ENCODE measurements at places on chromosomes 2 and 18.

DNA sequence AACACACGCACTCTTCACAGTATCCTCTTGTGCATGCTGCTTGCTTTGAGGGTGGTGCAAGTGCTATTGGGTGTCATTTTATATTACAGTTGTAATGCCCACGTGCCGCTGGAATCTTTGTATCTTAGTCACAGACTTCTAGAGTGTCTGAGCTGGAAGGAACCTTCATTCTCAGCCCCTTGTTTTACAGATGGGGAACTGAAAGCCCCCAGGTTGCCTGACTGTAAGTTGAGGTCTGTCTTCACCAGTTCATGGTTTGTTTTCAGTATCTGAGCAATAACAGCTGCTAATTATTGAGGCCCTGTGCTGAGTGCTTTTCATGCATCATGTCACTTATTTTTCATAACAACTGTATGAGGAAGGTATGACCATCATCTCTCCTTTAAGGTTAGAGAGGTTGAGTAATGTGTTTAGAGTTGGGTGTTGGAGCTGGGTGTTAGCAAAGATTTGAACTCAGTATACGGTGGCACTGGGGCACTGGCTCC is 77.0 kb downstream of the PRKCE start:
- DNase-seq: no peak

GRCh38 chr18:65352186-65352585 is 398.6 kb upstream of the CDH7 start:
- no peak for DNase-seq

DNA sequence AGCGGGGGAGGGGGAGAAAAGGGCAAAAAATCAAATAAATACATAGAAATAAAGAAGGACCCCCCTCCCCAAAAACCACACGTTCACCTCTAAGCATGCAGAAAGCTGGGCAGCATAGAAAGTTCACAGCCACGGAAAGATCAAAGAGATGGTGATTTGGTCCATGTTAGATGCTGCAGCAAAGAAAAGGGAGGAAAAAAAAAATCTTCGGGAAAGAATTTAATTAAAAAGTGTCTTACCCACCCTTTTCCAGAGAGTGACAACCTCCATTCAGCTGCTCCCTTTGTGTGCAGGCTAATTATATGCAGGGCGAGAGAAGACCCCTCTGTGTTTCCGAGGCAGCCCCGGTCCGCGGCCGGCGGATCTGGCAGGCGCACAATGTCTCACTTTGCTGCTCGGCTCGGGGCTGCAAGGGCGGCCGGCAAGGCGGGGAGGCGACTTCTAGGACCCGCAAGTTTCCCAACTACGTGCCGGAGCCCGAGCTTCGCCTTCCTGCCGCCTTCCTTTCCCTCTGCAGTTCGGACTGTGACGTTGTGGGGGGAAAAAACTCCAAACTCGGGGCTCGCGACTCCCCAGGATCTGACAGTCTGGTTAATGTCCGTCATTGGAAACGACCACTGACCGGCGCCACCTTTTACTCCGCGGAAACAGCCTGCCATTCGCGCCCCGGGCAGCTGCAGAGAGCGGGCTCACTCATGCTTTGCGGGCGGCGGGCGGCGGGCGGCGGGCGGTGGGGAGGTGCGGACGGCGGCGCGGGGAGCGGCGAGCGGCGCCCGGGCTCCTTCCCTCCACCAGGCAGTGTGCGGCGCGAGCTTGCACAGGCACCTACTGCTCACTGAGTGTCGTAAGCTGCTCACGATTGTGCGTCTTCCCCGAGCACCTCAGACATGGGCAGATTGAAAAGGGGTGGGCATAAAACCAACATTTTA is at the start of gene LRRTM1:
LRRTM1 (minus strand) TSS at position 844 of the 929 bp plus-strand sequence. CDS start 933 bp downstream, outside the sequence.
- peak; percentile 71 for DNase-seq

DNA sequence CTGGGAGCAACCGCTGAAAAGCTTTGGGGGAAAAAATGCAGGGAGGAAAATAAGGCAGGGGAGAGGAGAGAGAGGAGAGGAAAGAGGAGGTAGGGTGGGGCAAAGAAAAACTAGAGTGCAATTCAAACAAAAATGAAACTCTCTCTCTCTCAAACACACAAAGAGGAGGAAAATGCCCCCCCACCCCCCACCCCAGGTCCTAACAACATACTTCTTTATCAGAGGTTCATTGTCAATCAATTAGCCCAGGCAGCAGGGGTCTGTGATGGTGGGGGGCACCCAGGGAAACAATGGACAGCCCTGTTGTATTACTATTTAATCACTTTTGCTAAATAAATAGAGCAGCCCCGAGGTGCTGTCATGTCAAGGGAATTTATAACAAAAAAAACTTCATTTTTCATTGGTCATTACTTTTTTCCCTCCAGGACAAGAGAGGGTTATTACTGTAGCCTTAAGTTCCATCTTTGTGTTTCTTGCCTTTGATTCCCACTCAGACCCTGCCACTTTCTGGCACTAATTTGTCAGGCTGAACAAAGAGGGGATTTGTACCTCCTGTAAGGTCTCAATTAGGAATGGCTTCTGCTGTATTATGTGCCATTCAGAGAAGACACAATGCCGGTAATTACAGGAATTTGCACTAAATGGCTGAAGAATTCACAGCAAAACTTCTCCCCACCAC is 55.0 kb downstream of the PLEKHM3 start:
- no peak for DNase-seq

GRCh38 chr2:65130664-65131175 is 814 bp upstream of the RAB1A start:
- no peak for DNase-seq

DNA sequence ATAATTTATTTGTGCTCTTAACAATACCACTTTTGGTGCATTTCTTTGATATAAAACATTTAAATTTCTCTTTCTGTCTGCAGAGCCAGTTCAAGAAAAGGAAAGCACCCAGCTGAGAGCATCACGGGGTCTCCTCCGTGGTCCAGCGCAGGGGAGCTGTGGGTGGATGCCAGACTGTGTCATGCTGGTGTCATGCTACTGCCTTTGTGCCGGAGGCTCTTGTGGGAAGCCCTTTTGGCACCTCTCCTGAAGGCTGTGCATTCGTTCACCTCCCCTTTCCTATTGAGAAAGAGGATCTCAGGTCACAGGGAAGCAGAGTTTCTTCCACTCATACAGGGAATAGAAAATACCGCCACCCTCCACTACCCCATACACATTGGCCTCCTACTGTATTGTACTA is 450.4 kb downstream of the GALR1 start:
- no peak for DNase-seq

GRCh38 chr2:217691516-217691915 is 311.3 kb downstream of the TNS1 start:
- DNase-seq: no peak

- no peak for DNase-seq
Observed at GRCh38 chr2:218988164-218988563, 3.2 kb upstream of the FEV start.

DNA sequence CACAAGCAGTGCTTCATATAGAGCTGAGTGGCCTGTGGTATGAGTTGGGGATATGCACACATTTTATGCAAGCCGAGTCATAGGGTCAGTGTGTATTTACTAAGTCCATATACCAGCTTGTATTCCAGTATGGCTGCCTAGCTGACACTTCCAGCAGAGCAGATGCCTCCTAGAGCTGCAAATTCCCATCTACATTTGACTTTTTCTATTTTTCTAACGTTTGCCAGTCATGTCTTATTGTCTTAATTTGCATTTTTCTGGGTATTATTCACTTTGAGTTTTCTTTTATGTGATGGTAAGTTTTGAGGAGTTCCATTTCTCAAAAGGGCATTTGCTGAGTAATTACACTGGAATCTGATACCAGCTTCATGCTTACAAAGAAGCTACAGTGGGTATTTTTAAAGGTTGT is 334.5 kb upstream of the CDH2 start:
- no peak for DNase-seq

- DNase-seq: peak; percentile 89
Observed at GRCh38 chr2:48268671-48269070, 261.3 kb upstream of the STON1 start.

DNA sequence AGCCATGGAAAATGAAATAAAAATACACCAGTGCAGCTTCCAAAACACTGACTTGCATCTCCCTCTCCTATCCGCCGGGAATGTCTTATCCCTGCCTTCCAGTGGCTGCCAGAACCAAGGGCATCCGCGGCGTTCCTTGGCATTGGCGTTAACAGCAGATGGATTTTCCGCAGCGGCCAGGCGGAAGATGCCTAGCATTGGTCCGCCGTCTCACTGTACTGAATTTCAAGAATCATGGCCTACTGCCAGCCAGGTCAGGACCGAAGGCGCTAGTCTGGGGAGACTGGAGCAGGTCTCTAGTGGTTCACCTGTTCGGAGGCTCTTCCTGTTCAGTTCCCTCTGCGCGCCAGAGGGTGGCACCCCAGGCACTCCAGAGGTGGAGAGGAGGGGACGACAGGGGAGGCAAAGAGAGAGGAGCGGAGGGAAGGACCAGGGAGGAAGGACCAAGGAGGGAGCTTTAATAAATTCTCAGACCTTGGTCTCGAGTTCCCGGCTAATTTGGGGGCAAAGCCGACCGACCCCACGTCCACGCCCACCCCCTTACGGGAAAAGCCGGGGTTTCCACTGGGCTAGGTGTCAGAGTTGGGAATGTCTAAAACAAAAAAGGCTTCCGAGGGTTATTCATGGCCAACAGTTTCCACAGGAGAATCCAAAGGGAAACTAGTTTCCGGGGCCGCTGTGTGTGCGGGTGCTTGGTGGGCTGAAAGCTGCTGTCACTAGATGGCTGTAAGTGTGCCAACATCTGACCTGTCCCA is 3.7 kb upstream of the BCL2L11 start:
- peak; percentile 77 for DNase-seq

- DNase-seq: no peak
Observed at GRCh38 chr2:111100765-111101162, 19.9 kb upstream of the BCL2L11 start.

GRCh38 chr2:150141226-150142001 is 346.1 kb downstream of the RND3 start:
- DNase-seq: no peak

GRCh38 chr2:151096235-151096634 is 165.4 kb downstream of the RBM43 start:
- DNase-seq: no peak

- DNase-seq: no peak
Observed at GRCh38 chr2:100785626-100786296, 34.2 kb upstream of the NPAS2 start.

- DNase-seq: no peak
Observed at GRCh38 chr2:131584380-131584779, 56.7 kb downstream of the CCDC74A start.

- no peak for DNase-seq
Observed at GRCh38 chr2:6855860-6856547, 9.7 kb downstream of the CMPK2 start.

GRCh38 chr2:33521791-33522281 is 45.4 kb downstream of the RASGRP3 start:
- DNase-seq: no peak

DNA sequence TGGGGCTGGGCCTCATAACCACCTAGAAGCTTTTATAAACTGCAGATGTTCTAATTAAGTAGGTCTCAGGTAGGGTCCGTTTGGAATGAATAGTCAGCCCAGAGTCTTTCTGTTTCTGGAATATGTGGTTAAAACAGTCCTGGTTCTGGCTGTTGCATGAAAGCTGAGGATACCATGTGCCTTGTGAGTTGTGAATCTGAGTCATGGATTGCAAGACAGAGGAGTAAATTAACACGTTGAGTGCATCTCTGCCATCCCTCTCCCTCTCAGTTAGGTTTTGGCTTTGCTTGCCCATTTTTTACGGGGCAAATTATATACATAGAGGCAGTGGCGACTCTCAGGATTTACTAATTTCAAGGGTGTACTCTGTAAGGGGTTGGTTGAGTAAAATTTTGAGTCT is 59.1 kb downstream of the NCK2 start:
- DNase-seq: no peak

- DNase-seq: no peak
Observed at GRCh38 chr2:229407170-229407569, 136.1 kb upstream of the PID1 start.

GRCh38 chr2:112783187-112783714 is 1.0 kb downstream of the IL1A start:
- DNase-seq: no peak

DNA sequence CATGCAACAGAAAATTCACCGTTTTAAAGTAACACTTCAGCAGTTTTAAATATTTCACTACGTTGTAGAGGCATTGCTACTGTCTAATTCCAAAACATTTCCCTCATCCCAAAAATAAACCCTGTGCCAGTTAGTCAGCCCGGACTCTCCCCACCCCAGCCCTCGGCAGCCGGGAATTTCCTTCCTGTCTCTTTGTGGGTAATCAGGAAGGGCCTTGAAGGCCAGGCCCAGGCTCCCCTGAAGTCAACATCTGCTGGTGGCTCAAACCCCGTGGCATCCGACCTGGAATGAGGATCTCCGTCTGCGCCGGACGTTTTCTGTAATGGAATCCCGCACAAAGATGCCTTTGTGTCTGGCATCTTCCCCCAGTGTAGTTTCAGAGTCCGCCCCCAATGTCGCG is 219.6 kb downstream of the SNTG2 start:
- DNase-seq: no peak

GRCh38 chr2:66604326-66604725 is 169.4 kb downstream of the MEIS1 start:
- no peak for DNase-seq

DNA sequence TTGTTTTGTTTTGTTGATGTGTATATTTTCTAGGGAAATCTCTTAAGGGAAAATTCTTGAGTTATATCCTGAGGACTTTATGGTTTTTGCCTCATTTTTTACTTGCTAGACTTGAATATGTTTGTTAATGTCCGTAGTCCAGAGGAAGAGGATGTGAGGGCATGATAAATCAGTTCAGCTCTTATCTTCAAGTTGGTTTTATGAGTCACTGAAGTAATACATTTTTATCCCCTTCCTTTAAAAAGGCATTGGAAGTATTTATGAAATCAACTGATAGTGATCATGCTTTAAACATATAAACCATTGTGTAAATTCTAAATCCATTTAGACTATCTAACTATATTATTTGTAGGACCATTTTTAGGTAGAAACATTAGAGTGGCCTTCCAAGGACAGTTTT is 43.9 kb upstream of the CYBRD1 start:
- DNase-seq: no peak

DNA sequence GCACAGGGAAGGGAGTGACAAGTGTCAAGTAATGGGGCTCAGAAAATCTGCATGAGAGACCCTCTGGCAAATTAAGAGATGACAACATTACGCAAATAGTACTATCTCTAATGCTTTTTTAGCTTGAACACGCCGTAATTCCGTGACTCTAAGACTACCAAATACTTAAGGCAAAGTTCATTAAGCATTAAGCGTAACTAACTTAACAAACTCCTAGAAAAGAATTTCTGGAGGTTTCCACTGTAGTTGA is 1.2 kb downstream of the APOB start:
- DNase-seq: no peak

DNA sequence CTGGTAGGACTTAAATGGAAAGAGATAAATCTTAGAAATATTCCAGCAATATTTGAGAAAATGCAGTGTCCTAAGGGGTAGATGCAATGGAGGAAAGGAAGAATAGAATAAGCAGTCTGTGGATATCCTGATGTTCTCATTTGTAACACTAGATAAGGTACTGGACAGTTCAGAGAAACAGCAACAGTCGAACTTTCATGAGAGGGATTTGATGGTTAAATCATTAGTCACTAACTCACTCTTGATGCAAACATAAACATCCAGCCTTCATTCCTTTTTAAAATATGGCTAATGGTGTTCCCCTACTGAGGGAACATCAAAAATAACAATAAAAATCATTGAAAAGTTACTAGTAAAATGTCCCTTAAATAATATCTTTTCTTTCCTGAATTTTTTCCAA is 211.4 kb upstream of the SLC39A10 start:
- DNase-seq: no peak

- no peak for DNase-seq
Observed at GRCh38 chr2:128568106-128568505, 249.4 kb upstream of the HS6ST1 start.
